Thymus (tissue), 14 donors: ENCODE measurements at places on chromosomes 12 and 14. TPM values are rescaled to one million over a fixed set of nuclear protein-coding genes. Genes with fewer than 3 reads are reported as not detected.

GRCh38 chr14:96614481-96614881, 112.3 kb downstream of the PAPOLA start:
- no peak overlapping the region for H3K4me3 ChIP-seq
- no peaks in the 10 kb centered on the region for H3K36me3 ChIP-seq
- H3K27ac ChIP-seq = no peak overlapping the region
- peaks cover 10% of the 10 kb centered on the region for H3K27me3 ChIP-seq

GRCh38 chr14:54566410-54567223, at the start of gene SAMD4A:
SAMD4A (plus strand) TSS chr14:54567128; CDS start chr14:54567917, 789 bp downstream.
- no peak for DNase-seq

DNA sequence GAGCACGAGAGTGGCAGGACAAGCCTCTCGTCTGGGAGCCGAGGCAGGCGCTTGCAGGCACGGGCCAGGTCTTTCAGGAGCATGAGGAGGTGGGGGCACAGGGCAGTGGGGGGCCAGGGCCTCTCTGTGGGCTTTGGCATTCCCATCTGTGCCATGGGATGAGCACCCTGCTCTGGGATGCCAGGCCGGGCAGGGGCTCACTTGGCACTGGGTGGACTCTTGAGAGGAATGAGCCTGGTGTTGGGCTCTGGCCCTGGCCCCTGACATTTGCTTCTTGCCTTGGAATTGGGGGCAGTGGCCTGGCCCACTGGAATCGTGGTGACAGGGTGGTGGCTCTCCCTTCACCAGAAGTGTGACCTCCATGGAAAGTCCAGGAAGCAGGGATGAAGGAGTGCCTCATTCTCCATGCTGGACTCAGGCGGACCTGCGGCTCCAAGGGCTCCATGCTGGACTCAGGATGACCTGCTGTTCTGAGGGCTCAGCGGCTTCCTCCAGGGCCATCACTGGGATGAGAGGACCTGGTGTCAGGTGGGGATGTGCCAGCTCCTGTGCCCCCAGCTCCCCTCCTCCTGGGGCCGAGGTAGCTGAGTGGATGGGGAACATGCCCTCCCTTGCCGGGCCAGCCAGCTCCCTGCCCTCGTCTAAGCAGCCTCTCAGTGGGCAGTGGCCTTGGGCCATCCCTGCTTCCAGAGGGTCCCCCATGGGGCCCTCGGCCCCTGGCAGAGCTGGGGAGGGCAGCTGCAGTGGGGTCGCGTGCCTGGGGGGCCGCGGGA, 220.3 kb downstream of the KIF26A start:
- no peaks in the 10 kb centered on the region for H3K27me3 ChIP-seq
- no peak overlapping the region for H3K27ac ChIP-seq
- no peaks in the 10 kb centered on the region for H3K4me1 ChIP-seq
- H3K36me3 ChIP-seq = no peaks in the 10 kb centered on the region
- H3K4me3 ChIP-seq = no peak overlapping the region
- DNase-seq = no peak

DNA sequence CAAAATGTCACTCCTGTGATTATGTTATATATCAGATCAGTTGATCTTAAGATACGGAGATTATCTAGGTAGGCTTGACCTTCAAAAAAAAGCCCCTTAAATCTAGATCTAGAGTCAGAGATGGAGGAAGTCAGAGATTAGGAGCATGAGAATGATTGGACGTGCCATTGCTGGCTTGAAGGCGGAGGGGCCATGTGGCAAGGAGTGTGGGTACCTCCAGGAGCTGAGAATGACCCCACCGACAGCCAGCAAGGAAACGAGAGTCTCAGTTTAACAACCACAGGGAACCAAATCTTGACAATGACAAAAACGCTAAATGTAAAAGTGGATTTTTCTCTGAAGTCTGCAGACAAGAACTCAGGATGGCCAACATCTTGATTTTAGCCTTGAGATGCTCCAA, 32.5 kb upstream of the MANSC4 start:
- no peak overlapping the region for H3K4me3 ChIP-seq
- H3K36me3 ChIP-seq = no peaks in the 10 kb centered on the region
- no peaks in the 10 kb centered on the region for H3K27me3 ChIP-seq

DNA sequence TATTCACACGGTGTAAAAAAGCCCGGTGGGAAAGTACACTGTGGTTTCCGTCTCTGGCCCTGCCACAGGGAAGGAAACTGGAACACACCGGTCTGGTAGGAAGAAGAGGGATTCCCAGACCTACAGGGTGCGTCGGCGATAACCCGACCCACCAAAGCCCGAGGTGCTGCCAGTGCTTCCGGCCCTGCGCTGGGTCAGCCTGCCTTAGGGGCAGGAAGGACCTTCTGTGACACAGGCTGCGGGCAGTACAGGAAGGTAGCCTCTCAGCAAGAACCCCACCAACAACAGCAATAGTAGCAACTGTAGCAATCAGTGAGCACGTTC, 169.5 kb upstream of the FKBP4 start:
- peaks cover 5% of the 10 kb centered on the region for H3K4me1 ChIP-seq
- H3K27me3 ChIP-seq = no peaks in the 10 kb centered on the region
- no peak for DNase-seq
- no peaks in the 10 kb centered on the region for H3K36me3 ChIP-seq
- H3K4me3 ChIP-seq = no peak overlapping the region
- H3K27ac ChIP-seq = no peak overlapping the region

DNA sequence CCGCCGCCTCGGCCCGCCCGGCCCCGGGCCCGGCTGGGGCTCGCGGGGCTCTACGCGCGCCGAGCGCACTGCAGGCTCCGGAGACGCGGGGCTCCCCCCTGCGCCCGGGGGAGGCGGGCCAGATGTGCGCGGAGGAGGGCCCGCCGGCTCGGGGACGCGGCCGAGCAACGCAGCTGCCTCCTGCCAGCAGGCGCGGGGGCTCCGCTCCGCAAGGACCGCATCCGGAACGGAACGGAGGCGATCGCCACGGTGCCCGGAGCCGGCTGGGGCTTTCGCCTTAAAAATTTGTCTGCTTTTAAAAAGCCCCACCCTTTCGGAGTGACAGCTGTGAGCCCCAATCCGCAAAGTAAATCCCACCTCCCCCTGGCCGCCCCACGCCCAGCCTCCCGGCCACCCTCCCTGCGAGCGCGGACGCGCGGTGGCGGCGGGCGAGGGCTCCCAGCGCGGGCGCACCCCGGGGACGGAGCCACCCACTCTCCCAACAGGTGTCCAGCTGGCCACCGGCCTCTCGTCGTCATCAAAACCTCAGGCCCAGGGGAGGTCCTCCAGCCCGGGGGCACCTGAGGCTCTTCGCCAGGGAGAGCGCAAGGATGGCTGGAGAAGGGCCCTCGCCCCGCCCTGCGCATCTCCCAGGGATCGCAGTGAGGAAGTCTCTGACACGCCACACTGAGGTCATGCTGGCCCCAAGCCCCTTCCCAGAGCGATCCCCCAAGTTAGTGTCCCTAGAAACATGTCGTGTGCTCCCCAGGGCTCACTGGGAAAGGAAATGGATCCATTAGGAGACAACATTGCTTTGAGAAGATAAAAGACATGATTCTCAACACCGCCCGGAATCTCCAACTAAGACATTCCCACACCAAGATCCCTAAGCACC, at the start of gene TMEM132D:
Gene TMEM132D (minus strand): TSS at position 70 of the 874 bp plus-strand sequence.
- no peaks in the 10 kb centered on the region for H3K36me3 ChIP-seq
- peaks cover 34% of the 10 kb centered on the region for H3K27me3 ChIP-seq
- no peak within 1 kb of the TSS for H3K27ac ChIP-seq
- no peak for DNase-seq
- no peak within 1 kb of the TSS for H3K4me3 ChIP-seq

PSME1 gene
- total RNA-seq = 280 TPM
